Mammary epithelial cell (primary cell): ENCODE measurements at places on chromosomes 2 and 18. TPM values are rescaled to one million over a fixed set of nuclear protein-coding genes. Genes with fewer than 3 reads are reported as not detected.

DNA sequence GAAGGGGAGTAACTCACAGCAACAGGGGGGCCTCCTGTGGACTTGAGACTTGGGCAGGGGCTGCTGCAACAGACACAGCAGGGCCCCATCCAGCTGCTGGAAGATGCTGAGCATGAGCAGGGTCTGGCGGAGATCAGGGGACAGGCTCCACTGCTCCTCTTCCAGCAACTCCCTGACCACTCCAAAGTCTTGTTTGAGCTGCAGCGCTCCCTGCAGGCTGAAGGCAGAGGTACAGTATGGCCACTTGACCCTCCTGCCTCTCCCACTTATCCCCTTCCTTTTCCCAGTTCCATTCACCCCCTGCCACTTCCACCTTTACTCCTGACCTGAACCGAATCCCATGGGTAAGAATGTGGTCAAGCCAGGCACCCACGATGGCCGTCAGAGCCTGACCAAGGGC, 2.4 kb upstream of the MRPL53 start:
- DNase-seq = no peak

GRCh38 chr18:29556070-29556469, 1379.1 kb upstream of the CDH2 start:
- no peak for DNase-seq

GRCh38 chr18:69651243-69651642, 250.6 kb downstream of the DOK6 start:
- DNase-seq = no peak

DNA sequence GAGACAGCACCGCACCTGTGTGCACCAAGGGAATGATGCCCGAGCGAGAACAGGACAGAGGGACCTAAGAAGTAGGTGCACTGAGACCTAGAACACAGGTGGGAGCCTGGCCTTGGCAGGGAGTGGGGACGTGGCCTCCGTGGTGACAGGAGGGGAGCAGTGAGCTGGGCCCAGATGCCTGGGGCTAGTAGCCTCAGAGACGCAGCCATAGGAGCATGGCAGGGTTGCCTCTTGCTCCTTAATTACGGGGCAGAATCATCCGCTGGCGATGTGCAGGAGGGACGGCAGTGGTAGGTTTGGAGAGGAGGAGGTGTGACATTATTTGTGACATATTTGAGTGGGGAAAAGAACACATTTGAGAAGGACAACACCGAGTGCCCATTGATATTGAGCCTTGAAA, 57.0 kb upstream of the HPCAL1 start:
- DNase-seq = no peak

DNA sequence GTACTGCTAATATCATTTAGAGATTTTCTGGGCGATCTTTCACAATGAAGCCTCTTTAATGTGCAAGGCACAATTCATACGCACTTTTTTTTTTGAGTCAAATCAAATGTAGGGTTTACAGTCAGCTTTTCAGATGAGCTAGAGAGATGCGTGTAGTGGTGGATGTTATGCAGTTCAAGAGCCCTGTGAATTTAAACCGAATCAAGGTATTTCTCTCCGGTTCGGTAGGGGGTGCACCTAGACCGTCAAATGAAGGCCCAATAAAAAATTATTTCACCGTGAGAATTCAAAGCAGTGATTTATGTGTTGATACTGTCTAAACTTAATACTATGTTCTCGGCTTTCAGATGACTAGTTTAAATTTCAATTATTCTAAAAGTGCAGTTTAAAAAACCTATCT, 1.1 kb downstream of the PTH2R start:
- no peak for DNase-seq

DNA sequence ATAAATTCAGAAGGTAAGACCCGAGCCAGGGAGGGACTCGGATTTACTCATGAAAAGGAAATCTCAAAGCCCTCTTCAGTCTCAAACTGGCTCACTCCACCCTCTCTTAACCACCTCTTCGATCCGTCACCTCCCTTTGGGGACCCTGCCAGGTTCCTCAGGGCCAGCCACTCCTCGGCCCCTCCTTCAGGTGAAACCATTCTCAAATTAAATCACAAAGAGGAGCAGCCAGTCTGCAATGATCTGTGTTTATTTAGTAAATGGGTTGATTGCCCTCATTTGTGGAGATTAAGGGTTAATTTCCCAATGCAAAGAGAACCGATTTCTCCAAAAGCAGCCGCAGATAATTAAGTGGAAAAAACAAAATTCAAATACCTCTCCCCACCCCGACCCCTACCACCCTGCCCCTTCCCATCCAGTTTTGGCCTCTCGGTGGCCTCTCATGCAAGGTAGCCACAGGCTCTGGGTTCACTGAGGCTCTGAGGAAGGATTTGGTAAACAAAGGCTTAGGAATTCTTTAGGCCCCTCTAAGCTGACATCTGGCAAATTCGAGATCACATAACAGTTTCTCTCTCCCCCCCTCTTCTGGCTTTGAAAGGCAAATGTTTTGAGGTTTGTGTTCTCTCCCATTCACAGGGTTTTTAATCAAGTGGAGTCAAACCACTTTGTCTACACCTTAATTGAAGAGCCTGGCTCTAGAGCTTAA, 10.3 kb upstream of the FZD7 start:
- no peak for DNase-seq

DNA sequence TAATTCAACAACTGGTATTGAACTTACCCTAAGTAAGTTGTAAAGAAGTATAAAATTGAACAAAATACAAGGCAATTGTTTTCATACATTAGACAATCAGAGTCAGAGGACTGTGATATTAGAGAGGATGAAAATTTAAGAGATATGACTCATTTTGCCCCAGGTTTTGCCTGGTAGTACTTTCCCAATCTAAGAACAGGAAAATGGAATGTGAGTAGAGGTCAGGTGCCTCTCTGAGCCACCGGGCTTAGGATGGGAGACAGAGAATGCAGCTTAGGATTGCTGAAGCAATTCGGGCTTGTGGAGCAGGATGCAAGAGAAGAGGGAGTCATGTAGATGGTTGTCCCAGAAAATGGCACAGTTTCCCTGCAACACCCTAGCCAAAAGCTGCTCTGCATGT, 219.7 kb upstream of the CHST9 start:
- DNase-seq = peak; percentile 38

GRCh38 chr2:139296672-139297209, 516.6 kb upstream of the NXPH2 start:
- DNase-seq = peak; percentile 20

- DNase-seq = no peak
Observed at GRCh38 chr2:115083711-115084110, 641.3 kb downstream of the DPP10 start.

DNA sequence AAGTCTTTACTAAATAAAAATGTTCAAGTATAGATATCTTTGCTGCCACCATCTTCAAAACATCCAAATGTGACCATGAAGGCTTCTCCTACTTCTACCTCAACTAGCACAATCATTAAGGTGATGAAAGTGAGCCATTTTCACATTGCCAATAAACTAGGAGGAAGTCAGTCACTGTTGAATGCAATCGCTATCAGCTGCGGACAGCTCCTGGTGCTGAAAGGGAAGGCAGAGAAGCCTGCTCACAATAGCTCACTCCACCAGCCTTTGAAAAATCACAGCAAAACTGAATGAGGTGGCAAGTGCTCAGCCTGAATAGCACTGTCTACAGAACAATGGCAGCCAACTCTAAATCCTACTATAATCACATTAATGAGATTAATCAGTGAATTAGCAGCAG, 2.2 kb downstream of the MYT1L start:
- DNase-seq = no peak

DNA sequence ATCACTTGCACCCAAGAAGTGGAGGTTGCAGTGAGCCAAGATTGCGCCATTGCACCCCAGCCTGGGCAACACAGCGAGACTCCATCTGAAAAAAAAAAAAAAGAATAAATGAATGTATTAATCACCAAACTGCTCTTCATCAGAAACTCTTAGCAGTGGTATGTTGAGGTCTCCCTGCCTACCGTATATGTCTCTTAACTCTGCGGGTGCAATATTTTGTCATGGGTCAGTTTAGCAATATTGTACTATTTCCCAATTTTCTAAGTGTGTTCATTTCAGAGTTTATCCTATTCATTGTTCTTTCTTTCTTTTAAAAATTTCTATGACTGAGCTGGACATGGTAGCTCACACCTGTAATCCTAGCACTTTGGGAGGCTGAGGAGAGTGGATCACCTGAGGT, 37.9 kb upstream of the MAP4K3 start:
- DNase-seq = no peak

DNA sequence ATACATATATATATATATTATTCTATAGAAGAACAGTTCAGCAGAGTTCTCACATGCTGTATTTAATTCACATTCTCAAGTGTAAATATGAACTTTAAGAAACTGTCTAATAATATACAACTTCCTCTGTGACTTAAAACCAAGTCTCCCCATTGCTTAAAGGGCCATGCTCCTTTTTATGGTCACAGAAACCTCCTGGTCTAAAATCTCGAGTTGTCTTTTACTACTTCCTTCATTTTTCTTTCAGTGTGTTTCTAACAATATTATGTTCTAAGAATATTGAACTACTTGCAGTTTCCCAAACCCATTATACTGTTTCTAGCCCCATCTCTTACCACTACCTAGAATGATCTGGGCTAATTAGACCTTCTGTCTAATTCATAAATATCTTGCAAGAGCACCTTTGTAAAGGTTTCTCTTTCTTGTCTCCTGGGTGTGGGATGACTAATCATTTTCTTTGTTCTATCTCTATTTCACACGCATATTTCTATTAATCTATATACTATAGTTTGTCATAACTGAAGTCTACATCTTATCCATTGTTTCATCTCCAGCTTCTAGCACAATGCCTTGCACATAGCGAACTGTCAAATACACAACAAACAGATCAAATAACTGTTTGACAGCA, 48.8 kb downstream of the ERBB4 start:
- no peak for DNase-seq

DNA sequence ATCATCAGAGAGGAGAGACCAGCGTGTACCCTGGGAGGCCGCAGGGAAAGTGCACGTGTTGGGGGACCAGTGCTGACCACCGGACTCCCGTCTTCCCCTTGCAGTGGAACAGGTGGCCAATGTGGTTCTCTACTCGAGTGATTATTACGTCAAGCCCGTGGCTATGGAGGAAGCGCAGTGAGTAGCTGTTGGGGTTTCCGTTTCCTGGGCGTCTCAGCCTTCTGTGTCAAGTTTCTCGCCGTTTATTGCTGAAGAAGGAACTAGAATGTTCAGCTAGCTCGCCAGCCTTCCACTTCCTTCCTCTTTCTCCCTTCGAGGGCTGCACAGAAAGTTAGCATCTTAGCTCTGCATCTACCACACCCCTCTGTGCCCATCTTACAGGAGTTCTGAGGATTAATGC, 22.8 kb upstream of the DGKD start:
- DNase-seq = no peak

- peak; percentile 27 for DNase-seq
Observed at GRCh38 chr2:171553236-171553635, 31.0 kb downstream of the CYBRD1 start.

DNA sequence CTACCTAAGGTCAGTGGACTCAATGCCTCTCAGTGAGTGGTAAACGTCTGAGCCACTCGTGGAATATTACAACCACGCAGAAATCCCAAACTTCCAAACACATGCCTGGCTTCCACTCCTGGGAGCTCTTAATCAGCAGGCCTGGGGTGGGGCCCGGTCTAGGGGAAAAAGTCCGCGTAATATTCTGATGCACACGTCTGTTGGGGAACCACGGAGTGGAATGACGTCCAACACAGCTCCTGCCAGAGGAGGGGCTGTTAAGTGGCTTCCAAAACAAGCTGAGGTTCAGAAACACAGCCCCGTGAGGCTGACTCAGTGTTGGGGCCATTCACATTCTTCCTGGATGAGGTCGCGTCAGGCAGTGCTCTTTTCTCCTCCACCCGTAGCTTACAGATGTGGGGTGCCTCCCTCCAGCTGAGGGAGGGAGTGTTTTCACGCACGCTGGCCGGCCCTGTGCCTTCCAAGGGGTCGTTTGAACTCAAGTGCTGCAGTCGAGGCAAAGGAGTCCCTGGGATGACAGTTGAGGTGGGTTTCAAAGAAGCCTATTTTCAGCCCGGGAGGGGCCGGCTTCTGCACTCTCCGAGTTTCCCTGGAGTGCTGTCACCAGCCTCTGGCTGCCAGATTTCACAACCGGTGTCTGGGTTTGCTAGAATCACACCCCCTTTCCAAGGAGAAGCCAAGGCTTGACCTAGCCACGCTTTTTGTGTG, 73.1 kb downstream of the ACKR3 start:
- DNase-seq = peak; percentile 85

DNA sequence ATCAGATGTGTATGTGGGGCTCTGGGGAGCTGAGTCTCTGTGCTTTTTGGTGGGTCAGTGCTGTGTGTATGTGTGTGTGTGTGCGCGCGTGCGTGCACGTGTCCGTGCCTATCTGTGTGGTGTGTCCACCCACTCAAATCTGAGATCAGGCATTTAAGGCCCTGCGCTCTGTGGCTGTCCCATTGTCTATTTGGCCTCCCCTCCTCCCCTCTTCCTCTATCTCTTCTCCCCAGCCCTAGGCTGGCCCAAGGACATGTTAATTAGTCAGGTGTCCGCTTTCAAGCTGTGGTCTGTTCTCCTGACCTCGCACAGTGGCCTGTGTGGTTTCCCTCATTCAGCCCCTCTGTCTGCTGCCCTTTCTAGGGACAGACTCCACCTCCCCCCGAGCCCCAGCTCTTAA, 136.4 kb downstream of the DYSF start:
- DNase-seq = no peak

GRCh38 chr2:173547499-173547898, 192.8 kb downstream of the CDCA7 start:
- no peak for DNase-seq

DNA sequence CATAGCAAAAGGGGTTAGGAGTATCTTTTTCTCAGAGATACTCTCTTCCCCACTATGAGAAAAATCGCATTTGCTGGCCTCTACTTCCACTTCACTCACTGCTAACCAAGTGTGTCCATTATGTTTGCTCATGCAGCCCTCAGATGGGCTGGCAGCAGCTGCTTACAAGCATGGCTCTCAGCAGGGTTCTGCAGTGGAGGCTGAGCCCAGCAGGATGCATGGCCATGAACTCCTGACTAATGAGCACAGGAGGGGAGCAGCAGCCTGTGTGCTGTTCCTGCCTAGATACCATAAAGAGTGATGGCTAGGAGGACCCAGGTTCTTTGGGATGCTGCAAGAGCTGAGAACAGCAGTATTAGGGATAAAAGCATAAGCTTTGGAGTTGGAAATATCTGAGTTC, 316.9 kb upstream of the THSD7B start:
- no peak for DNase-seq

DNA sequence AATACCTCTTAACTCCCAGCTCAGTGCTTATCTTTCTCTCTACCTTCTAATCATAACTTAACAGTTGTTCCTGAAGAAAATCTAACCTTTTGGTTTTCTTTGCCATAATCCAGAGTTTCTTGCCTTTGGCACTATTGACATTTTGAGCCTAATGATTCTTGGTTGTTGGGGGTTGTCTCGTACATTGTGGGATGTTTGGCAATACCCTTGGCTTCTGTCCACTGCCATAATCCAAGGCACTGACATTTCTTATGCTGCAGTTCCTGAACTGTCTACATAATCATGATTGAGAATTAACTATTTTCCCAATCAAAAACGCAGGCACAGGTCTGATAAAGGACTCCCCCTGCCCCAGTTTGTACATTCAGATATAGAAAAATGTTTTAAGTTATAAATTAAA, 203.2 kb upstream of the MEX3C start:
- no peak for DNase-seq

Gene KCNG2
- polyA plus RNA-seq = not detected

Gene DUSP11
- polyA plus RNA-seq = 39.5 TPM

Gene CD8B
- not detected for polyA plus RNA-seq

Gene ADI1
- 36.0 TPM for polyA plus RNA-seq

Gene TANC1
- 28.8 TPM for polyA plus RNA-seq

Gene HOXD9
- not detected for polyA plus RNA-seq

Gene DHX57
- polyA plus RNA-seq = 15.4 TPM

Gene AP1S3
- 26.0 TPM for polyA plus RNA-seq

Gene NAT8
- not detected for polyA plus RNA-seq

Gene DARS1
- 61.4 TPM for polyA plus RNA-seq

Gene ASPRV1
- polyA plus RNA-seq = 0.05 TPM
